T47D (cell line): ENCODE measurements at places on chromosomes 7 and 10.

DNA sequence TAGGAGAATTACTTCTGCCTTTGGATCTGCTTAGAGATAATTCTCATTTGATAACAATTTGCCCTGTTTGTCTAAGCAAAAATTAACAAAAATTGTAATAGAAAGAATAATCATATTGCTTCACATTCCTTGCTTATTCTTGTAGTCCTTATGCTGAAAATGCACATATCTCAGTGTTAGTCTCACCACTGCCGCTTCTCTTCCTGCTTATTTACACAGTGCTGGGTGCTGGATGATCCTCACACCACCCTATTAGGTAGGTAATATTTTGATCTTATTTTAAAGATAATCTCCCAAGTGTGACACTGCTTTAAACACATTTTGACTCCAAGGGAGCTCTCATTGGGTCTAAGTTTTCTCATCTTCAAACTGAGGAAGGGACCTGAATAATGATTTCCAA is 46.0 kb downstream of the ABCA13 start:
- no peak for DNase-seq

DNA sequence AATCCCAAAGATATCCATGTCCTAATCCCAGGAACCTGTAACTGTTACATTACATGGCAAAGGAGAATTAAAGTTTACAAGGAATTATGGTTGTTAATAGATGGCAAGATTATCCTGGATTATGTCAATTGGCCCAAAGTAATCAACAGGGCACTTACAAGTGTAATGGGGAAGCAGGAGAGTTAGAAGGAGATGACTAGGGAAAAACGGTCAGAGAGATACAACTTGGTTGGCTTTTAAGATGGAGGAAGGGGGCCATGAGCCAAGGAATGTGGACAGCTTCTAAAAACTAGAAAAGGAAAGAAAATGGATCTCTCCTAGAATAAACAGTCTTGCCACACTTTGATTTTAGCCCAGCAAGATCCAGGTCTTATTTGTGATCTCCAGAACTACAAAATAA is 3.3 kb downstream of the JMJD1C start:
- DNase-seq, result no peak

- DNase-seq, result no peak
These were observed 2.7 kb upstream of the PWWP2B start for GRCh38 chr10:132394201-132394811.

- DNase-seq, result no peak
These were observed 539.5 kb upstream of the FZD8 start for GRCh38 chr10:36181426-36182178.

DNA sequence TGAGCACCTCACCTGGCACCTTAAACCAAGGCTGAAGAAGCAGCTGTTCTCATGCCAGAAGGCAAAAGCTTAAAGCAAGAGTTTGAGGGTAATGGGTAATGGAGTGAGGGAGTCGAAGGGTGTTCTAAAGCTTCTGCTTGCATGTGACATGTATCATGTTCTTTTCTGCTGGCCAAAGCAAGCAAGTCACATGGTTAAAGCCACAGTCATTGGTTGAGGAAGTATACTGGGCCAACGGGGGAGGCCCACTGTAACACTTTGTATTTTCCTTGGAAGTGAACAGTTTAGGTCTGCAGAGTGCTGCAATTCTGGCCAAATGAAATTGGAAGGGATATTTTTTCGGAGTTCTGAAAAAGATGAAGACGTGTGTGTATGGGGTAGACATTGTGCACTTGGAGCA is 75.7 kb downstream of the REEP3 start:
- DNase-seq, result no peak

- no peak for DNase-seq
These were observed 19.5 kb upstream of the GNA12 start for GRCh38 chr7:2863461-2864066.

GRCh38 chr7:137927386-137927785 is 74.5 kb downstream of the CREB3L2 start:
- no peak for DNase-seq

DNA sequence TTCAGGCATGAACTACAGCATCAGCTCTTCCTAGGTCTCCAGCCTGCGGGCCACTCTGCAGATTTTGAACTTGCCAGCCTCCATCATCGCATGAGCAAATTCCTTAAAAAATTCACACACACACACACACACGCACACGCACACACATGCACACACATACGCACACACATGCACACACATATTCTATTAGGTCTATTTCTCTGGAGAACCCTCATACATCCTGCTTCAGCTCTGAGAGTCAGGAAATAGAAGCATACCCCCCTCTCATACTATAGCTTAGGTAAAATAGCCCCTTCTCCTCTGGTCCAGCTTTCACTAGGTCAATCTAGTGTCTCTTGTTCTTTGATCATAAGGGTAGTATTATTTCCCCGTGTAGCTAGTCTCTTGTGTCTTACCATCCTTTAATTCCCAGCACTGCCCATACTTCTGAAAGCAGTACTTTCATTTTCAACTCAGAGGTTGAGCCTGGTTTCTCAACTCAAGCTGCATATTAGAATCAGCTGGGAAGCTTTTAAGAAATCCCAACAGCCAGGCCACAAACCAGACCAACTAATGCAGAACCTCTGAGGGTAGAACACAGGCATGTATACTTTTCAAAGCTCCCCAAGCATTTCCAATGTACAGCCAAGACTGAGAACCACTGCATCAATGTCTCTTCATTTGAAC is 30.9 kb upstream of the ITGB8 start:
- no peak for DNase-seq

DNA sequence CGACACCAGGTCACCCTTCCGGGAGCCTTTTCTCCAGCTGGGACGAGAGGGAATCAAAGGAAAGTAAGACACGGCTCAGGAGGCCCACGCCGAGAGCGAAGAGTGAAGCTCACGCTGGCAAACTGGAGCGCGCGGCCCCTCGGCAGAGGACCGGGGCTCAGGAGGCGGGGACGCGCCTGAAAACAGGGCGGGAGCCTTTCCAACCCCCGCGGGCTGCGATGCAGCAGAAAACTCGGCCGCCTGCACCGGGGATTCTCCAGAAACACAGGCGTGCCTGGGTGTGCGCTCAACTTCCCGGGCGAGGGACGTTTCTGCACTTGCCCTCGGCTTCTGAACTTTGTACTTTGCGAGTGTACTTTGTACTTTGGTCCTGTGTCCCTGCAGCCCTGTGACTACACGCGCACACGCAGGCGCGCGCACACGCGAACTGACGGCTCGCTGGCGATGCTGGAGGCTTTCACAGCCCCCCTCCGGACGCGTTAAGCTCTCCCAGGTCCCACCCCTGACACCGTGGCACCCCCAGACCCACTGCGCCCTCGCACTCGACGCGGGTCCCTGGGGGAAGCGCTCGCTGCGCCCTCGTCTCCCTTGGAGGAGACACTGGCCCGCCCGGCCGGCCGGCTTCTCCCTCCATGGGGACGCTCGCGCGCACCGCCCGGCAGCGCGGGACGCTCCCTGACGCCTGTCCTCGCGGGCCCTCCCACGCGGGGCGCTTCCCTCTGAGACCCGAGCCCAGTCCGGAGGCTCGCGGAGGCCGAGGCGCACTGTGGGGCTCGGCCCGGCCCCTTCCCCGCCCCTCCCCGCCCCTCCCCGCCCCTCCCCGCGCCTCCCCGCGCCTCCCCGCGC is 588 bp upstream of the PAOX start:
- peak; percentile 67 for DNase-seq

- no peak for DNase-seq
These were observed 1.6 kb upstream of the CHCHD2 start for GRCh38 chr7:56107954-56108258.

DNA sequence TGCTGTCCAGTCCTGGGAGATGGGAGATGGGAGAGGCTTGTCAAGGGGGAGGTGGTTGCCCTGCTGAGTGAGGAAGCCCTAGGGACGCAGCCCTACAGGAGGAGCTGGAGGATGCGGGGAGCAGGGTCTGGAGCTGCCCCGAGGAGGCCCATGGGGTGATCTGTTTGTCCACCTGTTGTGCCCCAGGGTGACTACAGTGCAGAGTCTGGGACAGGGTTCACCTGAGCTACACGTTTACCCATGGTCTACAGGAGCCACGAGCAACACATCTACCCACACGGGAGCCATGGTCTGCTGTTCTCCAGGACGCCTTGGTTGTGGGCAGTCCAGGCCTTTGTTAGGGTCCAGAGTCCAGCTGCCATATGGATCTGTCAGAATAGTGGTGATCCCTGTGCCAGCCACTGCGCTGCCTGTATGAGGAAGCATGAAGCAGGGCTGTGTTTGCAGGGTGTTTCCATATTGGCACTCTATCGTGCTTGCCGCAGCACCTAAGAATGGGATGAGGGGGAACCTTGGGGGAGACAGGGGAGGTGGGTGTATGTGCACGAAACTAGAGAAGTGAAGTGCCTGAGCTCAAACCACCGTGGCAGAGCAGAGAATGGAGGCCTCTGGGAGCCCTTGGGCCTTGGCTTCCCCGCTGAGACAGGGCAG is 23.7 kb downstream of the ZNF775 start:
- DNase-seq, result no peak

GRCh38 chr10:72316748-72317435 is 37.8 kb downstream of the DNAJB12 start:
- DNase-seq, result no peak

DNA sequence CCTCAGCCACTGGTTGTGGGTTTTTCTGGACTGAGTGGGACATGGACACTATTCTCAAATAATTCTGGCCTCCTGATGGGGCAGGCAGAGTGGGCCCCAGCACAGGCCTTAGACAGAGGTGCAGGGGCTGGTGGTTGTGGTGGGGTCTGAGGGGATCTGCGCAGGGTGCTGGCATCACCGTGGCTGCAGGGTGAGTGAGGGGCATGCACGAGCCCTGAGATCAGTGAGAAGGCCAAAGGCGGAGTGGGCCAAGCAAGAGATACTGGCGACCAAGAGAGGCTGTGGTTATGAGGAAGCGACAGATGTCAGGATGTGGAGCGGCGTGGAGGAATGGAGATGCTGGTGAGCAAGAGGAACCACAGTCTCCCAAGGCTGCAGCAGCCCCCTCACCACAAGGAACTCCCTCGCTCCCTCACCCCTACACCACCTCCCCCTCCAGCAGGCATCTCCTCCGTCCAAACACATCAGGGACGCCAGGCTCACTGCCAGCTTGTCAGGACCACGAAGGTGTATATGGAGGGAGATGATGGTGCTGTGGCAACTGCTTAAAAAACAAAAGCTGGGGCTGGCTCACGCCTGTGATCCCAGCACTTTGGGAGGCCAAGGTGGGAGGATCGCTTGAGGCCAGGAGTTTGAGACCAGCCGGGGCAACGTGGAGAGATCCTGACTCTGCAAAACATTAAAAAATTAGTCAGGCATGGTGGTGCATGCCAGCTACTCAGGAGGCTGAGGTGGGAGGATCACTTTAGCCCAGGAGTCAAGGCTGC is 9.6 kb downstream of the PRF1 start:
- no peak for DNase-seq

DNA sequence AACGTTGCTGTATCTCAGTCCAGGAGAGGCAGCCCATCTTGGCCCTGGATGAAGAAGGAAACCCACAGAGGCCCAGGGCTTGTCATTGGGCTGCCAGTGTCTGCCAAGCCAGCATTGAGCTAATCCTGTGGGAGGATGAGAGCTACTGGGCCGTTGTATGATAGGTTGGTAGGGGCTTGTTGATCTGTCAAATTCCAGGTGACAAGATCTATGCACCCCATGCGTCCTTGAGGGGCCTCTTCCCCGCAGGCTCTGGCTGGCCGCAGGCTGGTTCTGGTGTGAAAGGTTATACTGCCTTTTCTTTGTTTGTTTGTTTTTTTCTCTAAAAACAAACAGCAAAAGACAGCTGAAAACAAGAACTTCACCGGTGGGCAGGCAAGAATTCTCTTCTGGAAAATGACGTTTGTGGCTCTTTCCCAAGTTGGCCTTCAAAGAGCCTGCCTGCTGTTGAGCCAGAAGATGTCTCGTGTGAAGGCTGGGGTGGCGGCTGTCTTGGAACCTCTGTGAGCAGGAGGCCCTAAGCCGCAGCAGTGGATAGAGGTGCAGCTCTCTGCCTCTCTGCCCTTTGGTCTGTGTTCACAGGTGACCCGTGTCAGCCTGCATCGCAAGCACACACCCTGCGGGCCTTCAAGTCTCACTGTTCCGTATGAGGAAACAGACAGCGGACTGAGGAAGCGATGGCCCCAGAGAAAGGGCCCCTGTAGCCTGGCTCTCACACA is 23.3 kb downstream of the CYP17A1 start:
- no peak for DNase-seq

DNA sequence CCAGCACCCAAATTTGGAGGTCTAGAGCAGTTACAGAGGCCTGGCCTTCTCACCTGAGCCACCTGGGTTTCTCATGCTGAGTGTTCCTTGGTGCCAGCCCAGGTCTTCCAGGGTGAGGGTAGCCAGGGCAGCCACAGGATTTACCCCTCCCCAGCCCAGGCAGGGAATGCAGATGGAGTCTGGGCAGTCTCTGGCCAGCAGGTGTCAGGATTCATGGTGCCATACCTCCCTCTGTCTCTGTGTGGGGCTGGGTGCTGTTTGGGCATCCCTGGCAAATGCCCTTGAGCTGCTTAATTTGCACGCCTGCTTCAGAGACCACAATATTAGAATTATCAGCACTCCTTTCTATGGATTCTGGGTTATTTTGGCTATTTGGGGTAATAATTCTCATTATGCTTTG is 246.7 kb downstream of the GFRA1 start:
- peak; percentile 4 for DNase-seq

- no peak for DNase-seq
These were observed 366.1 kb upstream of the ANKRD30A start for GRCh38 chr10:36759141-36759805.

DNA sequence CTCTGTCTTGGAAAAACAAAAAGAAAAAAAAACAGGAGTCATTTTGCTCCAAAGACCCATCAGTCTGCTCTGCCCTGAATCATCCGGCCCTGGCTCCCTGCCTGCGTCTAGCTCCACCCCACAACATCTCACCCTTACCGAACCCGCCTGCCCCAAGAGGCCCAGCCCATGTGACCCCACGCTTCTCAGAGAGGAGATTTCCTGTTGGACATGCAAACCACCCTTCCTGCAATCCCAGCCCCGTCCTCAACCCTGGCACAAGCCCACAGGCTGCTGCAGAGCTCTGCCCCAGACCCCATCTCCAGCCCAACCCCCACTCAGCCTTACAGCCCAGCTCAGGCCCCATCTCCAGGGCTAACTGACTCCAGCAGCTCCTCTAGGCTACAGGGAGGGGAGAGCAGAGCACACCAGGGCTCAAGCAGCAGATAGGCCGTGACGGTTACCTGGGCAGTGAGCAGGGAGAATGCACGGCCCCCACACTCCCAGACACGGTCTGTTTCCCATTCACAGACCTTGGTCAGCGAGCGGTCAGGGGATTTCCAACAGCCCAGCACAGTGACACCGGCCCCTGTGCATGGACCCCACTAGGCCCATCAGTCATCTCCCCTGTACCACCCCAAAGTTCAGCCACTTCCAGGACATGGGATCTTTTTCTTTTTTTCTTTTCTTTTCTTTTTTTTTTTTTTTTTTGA is 69.9 kb upstream of the GTF2I start:
- no peak for DNase-seq
